ENCODE measurements at places on chromosomes 6 and 20.

- DNase-seq = no peak
Observed at GRCh38 chr6:109460161-109460829, 4.7 kb upstream of the MICAL1 start.

GRCh38 chr6:16872543-16873235 lies 111.4 kb upstream of the ATXN1 start:
- DNase-seq = no peak

- DNase-seq = peak; percentile 42
Observed at GRCh38 chr6:156779206-156780094, 2.3 kb downstream of the ARID1B start.

DNA sequence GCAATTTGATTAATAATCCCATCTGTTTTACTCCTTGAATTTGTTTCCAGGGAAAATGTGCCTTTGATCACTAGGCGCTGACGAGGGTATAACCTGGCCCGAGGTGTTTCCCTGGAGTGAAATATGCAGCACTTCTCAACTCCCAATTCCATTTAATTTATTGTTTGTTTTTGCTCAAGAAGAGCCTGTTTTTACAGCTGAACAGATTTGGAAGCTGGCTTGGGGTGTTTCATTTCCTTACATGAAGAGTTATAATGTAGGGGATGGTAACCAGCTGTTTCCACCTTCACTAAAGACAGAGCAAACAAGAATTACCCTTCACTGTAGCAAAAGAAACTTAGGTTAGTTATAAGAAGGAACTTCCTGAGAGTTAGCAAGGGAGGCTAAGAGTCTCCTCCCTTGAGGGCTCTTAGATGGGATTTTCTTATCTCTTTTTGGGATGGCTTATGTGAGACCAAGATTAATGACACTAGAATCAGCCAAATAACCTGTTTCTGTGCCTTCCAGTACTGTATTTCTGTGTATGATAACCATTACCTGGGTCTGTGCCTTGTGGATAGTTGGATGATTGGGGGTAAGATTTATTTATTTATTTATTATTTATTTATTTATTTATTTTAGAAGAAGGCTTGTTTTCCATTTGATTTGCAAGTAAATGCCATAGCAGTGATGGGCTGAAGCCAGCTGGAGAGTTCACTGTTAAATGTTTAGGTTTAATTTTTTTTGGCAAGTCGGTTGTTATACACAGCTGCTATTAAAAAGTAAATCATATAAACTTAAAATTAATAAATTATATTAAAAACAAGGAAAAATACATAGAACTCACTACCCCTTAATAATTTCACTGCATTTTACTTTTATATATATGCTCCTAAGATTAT lies 162.2 kb upstream of the BMP2 start:
- DNase-seq = no peak

All from CD4-positive, alpha-beta T cell treated with Interleukin-21 for 1 hour (primary cell).